Stimulated activated CD8-positive, alpha-beta memory T cell treated with anti-CD3 and anti-CD28 coated beads, Interleukin-2, amount 100 ng/mL, for 48 hours (primary cell): ENCODE measurements at places on chromosomes 5 and 9.

GRCh38 chr5:3958389-3958788 lies 362.8 kb downstream of the IRX1 start:
- no peak for DNase-seq

DNA sequence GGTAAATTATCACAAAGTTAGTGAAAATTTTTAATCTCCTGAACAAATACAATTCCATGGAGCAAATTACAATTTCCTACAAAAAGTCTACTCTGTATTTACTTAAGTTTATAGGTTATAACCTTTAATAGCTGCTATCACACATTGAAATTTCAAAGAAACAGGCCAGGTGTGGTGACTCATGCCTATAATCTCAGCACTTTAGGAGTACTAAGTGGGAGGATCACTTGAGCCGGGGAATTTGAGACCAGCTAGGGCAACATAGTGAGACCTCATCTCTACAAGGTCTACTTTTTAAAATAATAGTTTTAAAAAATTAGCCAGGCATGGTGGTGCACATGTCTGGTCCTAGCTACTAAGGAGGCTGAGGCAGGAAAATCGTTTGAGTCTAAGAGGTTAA lies 50.3 kb downstream of the HINT1 start:
- DNase-seq = no peak

- DNase-seq = no peak
These were observed 155.4 kb upstream of the CLINT1 start for GRCh38 chr5:158014372-158014771.

GRCh38 chr5:115431116-115431515 lies 113.5 kb downstream of the FEM1C start:
- no peak for DNase-seq

GRCh38 chr5:126028336-126028735 lies 394.9 kb upstream of the GRAMD2B start:
- no peak for DNase-seq

GRCh38 chr5:168430296-168430695 lies 56.0 kb upstream of the RARS1 start:
- DNase-seq = no peak

GRCh38 chr5:176342766-176343458 lies 18.7 kb downstream of the KIAA1191 start:
- DNase-seq = no peak

- no peak for DNase-seq
These were observed 12.8 kb downstream of the NCS1 start for GRCh38 chr9:130185017-130185416.

- DNase-seq = no peak
These were observed 279.4 kb downstream of the BNC2 start for GRCh38 chr9:16591092-16591491.

- DNase-seq = no peak
These were observed 18.0 kb downstream of the ITGA2 start for GRCh38 chr5:53006911-53007890.

DNA sequence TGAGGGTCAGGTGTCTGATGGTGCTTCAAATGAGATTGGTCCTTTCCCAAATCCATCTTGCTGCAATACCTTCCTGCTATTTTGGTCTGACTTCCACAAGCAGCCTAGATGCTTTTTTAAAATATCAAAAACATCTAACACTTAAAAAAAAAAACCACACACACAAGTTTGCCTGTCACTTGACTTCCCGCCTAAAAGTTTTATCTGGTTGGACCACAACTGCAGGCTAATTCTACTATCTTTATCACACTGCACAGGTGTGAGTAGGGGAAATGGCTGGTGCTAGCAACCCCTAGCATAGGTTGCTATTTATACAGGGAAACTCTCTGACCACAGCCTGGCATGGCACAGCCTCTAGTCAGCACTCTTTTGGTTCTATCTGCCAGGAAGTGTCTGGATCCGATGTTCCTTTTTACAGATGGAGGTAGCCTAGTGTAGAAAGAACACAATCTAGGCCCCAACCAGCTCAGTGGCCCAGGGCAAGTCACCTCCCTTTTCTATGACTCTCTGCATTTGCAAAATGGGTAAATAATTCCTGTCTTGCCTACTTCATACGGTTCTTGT lies at the start of gene HEMGN:
Gene HEMGN (minus strand): TSS at position 92 of the 564 bp plus-strand sequence. CDS start 36 bp downstream, at position 56.
- DNase-seq = no peak

DNA sequence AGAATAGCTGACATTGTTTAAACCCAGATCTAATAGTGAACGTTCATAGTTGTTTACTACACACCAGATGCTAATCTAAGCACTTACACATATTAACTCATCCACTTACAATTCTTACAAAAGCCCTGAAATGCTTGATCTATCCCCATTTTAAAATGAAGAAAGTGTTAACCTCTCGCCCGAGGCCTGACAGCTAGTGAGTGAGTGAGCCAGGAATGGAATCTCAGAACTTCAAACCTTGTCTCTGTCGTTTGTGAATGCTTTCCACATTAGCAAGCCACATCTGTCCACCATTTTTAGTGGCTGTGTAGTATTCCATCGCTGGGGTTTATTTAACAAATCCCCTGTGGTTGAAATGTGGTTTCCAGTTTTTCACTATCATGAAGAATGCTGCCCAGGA lies 24.9 kb upstream of the NEURL1B start:
- DNase-seq = no peak

- DNase-seq = no peak
These were observed 81.6 kb downstream of the NTNG2 start for GRCh38 chr9:132243156-132244074.

DNA sequence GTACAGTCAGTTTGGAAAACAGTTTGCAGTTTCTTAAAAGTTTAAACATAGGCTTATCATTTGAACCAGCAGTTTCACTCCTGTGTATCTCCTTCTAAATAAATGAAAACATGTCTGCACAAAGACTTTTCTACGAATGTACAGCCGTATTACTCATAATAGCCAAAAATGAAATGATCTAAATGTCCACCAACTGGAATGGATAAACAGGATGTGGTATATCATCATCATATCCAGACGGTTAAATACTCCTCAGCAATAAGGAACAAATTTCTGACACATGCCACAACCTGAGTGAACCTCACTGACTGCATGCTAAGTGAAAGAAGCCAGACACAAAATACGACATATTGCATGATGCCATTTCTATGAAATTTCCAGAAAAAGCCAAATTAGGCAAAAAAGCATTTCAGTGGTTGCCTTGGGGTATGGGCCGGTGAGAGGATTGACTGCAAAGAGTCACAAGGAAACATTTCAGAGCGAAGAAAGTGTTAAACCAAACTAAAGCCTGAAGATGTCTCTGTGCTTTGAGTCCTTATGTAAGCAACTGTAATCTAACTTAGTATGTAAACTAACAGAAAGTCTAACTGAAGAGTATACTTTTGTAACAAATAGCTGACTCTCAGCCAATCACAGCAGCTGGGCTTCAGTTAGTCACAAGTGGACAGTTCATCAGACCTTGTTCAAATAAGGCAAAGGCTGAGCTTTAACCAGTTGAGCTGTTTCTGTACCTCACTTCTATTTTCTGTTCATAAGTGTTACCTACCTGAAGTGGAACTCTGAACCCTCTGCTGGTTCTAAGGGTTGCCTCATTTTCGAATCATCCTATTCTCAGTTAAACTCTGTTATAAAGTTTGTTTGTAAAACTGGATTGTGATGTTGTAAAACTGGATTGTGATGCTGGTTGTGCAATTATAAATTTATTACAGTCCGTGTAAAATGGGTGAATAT lies 65.2 kb downstream of the TRIO start:
- no peak for DNase-seq

- no peak for DNase-seq
These were observed 596.9 kb downstream of the PDE4D start for GRCh38 chr5:59296317-59297264.

DNA sequence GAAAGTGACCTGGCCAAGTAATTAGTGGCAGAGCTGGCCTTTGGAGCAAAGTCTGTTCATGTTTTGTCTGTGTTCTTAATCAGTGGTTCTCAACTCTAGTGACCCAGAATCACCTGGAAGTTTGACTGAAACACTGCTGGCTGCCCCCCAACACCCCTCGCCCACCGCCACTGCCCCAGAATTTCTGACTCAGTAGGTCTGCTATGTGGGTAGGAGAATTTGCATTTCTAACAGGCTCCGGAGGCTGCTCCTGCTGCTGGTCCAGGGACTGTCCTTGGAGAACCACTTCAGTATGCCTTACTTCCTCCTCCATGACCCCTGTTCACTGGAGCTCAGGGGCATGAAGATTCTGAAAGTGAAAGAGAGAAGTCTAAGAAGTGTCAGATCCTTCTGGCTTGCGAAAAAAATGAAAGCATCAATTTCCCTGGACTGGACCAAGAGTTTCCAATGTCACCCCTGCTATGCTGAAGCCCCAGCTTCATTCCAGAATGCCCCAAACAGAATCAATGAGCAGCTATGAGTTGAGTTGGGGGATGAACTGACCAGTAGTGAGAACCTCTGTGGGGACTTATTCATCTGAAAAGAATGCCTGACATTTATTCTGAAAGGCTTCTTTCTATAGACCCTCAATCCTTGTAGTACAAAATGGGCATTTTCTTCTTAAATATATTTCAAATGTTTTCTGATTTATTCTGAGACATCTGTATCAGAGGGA lies 20.8 kb upstream of the COL15A1 start:
- DNase-seq = no peak

DNA sequence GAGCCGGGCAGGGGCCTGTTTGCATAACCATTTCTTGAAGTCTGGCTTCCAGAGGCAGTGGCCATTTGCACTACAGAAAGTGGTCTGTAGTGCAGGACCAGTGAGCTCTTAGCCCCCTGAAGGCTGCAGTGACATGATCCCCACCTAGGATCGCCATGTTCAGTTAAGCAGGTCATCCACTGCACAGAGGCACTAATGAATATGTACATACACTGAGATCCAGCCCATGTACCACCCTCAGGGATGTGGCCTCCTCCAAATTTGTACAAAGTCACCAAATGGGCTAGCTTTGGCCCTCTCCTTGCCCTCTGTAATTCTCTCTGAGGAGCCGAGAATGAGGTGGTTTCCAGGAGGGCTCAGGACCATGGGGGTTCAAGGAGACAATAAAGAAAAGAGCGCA lies 8.3 kb upstream of the SUSD3 start:
- DNase-seq = no peak

DNA sequence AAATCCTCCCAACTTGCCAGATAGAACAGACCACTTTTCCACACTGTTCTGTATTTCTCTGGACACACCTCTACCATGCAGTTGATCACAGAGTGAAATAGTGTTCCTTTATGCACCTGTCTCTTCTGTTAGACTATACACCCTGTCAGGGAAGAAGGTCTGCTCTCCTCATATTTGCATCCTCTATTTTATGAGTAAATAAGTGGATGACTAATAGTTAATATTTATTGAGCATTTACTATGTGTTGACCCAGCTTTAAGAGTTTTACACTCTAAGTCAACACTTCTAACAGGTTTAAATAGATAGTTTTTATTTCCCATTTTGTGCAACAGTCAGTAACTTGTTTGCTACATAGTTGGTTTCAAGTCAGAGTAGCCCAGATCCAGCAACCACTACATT lies 452.8 kb upstream of the MPDZ start:
- DNase-seq = no peak

DNA sequence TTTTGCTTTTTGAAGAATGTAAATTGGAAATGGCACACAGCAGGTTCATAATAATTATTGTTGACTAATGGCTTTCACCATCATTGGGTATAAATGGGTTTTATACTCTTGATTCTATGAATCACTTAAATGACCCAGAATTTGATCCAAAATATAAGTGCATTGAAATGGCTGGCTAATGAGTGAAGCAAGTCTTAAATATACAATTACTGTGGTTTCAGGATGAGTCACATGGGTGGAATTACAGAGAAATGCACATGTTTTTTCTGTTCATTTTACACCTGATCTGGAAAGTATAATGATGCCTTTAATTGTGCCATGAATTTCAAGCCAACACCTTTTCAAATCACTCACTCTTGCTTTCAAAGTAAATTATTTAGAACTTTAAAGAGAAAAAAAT lies 380.8 kb upstream of the CD180 start:
- no peak for DNase-seq

DNA sequence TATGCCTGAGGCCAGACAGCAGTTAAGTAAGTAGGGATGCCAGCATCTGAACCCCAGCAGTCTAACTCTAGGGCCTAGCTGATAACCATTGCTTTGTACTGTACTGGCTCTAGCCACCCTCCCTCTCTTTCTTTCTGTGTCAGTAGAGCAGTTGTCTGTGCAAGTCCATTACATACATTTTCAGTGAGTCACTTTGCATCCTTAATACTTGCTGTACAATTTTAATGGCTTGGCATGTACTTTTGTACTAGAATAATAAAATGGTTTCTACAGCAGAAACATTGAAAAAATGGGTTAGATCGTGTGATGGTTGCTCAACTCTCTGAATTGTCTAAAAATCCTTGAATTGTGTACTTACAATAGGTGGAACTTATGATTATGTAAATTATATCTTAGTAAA lies 1.5 kb upstream of the TTC39B start:
- DNase-seq = no peak

- DNase-seq = no peak
These were observed 666.9 kb upstream of the KLF4 start for GRCh38 chr9:108156270-108156998.

GRCh38 chr5:160486573-160486972 lies 64.9 kb downstream of the PTTG1 start:
- peak; percentile 20 for DNase-seq

GRCh38 chr5:119426057-119426456 lies 26.2 kb upstream of the HSD17B4 start:
- no peak for DNase-seq

GRCh38 chr9:107881626-107882300 lies 392.2 kb upstream of the KLF4 start:
- no peak for DNase-seq

- no peak for DNase-seq
These were observed 502.4 kb downstream of the GADD45G start for GRCh38 chr9:90107040-90107725.

- no peak for DNase-seq
These were observed 1.0 kb upstream of the TPM2 start for GRCh38 chr9:35690614-35691333.

GRCh38 chr5:119313658-119314605 lies 41.9 kb upstream of the TNFAIP8 start:
- DNase-seq = no peak

GRCh38 chr9:8890695-8891094 lies 1091.1 kb upstream of the DMAC1 start:
- no peak for DNase-seq

DNA sequence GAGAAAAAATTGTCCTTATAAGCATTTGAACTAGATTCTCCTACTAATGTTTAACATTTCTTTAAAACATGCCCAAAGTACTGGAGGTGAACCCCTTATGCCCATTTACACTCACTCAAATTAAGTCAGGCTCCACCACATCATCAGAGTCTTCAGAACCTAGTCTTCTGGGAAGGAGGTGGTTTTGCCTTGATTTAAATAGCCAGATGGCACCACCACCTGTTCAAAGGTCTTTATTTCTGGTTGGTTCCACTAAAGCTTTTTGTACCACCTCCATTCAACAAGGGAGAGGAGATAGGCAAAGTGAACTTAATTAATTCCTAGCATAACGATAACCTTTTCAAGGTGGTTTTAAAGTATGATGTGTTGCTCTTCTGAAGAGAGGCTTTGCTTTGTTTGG lies 189.5 kb downstream of the SLF1 start:
- no peak for DNase-seq
